ENCODE measurements at places on chromosomes 2 and 18.

- no peak for DNase-seq
These were observed 121.2 kb downstream of the NR4A2 start for GRCh38 chr2:156211318-156211717.

DNA sequence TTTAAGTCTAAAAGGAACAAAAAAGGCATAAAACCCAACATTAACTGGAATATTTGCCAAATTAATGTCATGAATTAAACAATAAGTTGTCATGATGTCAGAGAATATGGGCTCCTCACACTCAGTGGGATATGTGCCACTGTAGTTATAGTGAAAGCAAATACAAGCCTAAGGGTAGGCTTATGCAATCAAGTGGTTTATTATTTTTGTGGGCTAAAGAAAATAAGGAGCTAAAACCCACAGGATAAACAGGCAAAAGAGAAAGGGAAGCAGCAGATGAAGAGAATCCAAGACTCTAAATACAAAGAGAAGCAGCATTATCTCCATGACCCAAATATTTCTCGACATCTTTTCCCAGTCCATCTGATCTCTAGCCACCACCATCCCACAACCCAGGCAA is 17.5 kb downstream of the YWHAQ start:
- no peak for DNase-seq

GRCh38 chr2:63465633-63466032 is 122.6 kb downstream of the WDPCP start:
- no peak for DNase-seq

DNA sequence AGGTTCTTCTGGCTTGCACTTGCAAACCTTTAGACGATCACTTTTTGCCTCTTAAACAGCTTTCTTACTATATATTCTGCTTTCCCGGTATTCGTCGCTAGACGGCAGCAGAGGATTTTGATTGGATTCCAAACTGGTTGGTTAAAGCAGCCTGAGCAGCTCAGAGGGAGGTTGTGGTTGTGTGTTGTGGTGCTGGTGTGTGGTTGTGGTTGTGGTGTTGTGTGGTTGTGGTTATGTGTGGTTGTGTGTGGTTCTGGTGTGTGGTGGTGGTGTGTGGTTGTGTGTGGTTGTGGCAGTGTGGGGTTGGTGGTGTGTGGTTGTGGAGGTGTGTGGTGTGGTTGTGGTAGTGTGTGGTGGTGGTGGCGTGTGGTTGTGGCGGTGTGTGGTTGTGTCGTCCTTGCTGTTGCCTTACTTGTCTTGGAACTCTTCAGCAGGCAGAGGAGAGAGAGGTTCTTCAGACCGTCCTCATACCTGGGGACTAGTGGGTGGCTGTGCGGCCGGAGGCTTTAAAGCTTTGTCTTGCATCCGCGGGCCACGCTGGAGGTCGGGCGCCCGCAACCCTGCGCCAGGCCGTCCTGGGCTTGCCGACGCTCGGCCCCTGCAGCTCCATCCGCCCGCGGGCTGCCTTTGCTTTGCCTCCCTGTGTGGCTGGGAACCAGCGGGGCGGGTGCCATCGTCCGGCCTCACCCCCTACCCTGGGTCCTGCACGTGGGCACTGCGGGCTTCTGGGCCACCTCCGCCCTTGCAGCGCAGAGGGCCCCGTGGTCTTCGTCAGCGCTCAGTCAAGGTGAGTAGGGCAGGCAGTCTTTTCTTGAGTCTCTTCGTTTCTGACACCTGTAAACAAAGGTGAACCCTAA is 190.8 kb downstream of the ARHGAP28 start:
- peak; percentile 49 for DNase-seq

- DNase-seq: no peak
These were observed 15.8 kb downstream of the CWC22 start for GRCh38 chr2:179991344-179991743.

DNA sequence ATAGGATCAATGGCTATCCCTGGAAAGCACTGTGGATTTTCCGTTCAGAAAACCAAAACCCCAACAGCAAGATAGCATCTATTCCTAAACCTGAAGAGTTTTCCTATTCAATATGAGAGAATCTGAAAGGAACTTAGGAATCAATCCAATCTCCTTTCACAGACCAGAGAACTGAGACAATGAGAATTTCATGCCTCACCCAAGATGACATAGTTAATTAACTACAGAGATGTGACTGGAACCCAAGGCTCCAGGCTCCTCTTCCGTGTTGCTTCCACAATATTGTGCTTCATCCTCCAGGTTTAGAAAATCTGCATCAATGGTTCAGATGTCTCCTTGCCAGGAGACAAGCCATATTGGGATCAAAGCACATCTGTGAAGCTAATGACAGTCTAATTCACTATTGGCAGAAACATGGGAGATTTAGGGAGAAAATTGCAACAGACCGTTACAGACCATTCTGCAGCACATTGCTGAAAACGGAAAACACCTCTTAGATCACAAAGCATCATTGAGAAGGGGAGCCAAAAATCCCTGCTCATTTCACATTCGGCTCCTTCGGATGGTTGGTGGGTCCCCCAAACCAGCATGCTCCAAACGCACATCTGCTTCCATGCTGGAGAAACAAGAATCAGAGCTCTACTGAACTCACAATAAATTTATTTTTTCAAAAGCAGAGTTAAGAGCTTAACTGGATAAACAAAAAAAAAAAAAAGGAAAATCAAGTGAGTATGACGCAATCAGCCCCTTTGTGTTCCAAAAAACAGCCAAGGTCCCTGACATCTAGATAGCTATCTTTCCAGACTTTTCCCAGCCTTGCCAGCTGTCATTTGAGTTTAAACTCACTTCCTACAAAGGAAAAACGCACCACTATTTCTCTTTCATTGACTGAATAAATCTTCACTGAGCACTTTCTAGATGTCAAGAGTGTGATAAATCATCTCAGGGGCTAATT is 290.3 kb downstream of the C1D start:
- no peak for DNase-seq

GRCh38 chr2:31888550-31888949 is 122.3 kb downstream of the MEMO1 start:
- no peak for DNase-seq

DNA sequence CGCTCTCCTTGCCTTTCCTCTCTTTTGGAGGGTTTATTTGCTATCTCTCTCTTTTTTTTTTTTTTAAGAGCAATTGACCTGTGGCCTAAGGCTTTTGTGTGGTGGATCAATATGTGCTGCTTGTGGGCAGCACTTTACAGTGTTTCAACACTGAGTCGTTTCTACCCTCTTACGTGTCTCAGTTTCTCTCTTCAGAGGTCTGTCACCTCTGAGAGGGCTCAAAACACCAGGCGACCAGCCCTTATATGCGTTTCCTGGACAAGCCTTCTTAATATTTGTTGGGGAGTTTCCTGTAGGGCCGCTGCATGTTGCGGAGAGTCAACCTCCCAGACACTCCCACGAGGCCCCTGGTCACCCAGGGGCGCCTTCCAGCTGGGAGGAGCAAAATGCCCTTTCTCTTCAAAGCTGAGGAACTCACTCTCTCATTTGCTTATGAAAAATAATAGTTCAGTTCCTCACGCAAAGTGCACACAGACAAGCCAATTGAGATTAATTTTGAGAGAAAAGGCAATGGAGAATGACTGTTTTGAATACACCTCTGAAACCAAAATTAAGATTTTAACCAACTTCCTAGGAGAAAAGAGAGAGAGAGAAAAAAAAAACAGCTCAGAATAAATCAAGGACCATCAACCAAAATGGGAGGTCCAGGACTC is 96.3 kb upstream of the B3GNT2 start:
- DNase-seq: peak; percentile 1

DNA sequence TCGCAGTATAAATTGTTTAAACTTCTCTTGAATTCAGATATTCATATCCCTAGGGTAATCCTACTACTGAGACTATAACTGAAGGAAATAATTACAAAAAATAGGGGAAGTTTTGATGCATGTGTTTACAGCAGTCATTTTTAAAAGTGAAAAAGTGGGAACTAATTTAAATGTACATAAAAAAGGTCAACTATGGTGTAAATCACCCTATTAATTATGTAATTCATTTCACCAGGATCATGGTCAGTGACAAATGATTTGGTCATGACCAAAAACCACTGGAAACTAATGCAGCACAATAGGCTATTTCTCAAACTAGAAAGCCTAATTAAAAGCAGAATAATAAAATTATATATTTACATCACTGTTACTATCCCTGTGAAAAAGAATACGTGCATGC is 5.0 kb upstream of the CNGA3 start:
- DNase-seq: no peak
